CD4-positive, alpha-beta memory T cell (primary cell): ENCODE measurements at places on chromosomes 1 and 21. TPM values are rescaled to one million over a fixed set of nuclear protein-coding genes. Genes with fewer than 3 reads are reported as not detected.

LCE1E gene
- not detected for total RNA-seq

LCE1F gene
- total RNA-seq, result not detected

LRRC71 gene
- total RNA-seq, result not detected

DNA sequence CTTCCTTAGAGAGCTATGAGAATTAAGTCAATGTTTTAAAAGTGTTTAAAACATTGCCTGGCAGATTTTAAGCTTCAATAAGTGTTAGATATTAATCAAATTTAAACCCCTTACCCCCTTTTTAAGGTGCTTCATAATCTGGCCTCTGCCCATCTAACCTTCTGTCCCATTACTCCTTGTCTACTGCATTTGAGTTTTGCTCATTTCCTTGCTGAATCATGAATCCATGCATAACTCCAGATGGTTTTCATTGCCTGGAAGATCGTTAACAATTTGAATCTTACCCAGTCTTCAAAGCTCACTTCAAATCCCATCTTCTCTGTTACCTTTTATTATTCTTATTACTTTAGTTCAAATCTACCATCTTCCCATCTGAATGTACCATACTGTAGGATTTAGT lies 4.6 kb downstream of the HJV start:
- H3K4me1 ChIP-seq, result peaks cover 12% of the 10 kb centered on the region
- no peak for DNase-seq
- no peak overlapping the region for H3K27ac ChIP-seq
- no peaks in the 10 kb centered on the region for H3K36me3 ChIP-seq
- H3K27me3 ChIP-seq, result peaks cover 30% of the 10 kb centered on the region

DNA sequence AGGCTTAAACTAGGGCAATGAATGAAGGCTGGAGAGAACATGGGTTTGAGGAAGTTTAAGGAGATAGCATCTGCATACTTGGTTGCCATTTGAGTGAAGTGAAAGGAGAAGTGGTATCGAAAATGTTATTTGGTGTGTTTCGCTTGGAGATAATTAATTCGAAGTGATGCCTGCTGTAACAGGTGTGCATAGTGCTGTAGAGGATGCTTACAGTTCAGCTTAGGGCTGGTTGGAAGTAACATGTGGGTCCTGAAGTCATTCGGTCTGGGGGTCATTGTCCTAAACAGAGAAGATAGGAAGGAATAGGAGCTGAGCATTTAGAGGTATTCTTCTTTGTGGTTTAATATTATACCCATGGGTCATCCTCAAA lies 301 bp upstream of the NUDT17 start:
- no peak for DNase-seq
- peak overlapping the region; percentile 63 for H3K27ac ChIP-seq
- H3K27me3 ChIP-seq, result no peaks in the 10 kb centered on the region
- peak overlapping the region; percentile 18 for H3K4me3 ChIP-seq

- no peak overlapping the region for H3K4me3 ChIP-seq
- no peak overlapping the region for H3K27ac ChIP-seq
- no peak for DNase-seq
- H3K36me3 ChIP-seq, result no peaks in the 10 kb centered on the region
These were observed 1046.2 kb downstream of the NCAM2 start for GRCh38 chr21:22044431-22044830.

DNA sequence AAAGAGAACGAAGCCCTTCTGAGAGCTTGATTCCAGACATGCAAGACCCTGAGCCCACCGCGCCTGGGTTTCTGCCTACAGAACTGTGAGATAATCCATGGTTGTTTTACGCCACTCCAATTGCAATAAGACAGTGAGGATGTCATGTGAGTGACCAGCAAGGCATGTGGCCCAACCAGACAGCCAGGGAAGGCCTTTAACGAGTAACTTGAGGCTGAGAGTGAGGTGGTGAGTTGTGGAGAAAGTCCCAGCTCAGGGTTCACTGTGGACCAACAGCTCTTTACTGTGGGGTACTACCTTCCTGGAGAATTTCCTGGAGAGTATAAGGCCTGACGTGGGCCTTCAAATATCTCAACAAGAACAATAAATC lies 153.9 kb downstream of the ETS2 start:
- H3K27me3 ChIP-seq, result no peaks in the 10 kb centered on the region
- H3K27ac ChIP-seq, result no peak overlapping the region
- no peaks in the 10 kb centered on the region for H3K4me1 ChIP-seq
- no peak overlapping the region for H3K4me3 ChIP-seq
- H3K36me3 ChIP-seq, result no peaks in the 10 kb centered on the region

DNA sequence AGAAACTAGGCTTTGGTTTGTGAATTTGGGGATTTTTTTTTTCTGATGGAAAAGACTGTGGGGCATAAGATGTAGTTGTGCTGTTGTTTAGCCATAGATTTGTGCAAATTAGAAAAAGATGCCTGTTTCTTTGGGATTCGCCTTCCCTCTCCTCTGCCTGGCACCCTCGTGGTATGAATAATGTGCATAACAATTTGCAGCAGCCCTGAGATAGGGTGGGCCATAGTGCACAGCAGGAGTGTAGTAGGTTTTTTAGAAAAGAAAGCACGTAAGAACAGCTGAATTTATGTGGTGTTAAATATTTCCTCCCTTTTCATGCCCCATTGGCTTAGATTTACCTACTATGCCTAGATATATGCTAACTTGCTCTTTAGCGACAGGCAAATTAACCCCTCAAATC lies 158.9 kb downstream of the PTGER3 start:
- H3K4me3 ChIP-seq, result no peak overlapping the region
- no peaks in the 10 kb centered on the region for H3K27me3 ChIP-seq
- H3K4me1 ChIP-seq, result no peaks in the 10 kb centered on the region
- H3K27ac ChIP-seq, result no peak overlapping the region
- no peaks in the 10 kb centered on the region for H3K36me3 ChIP-seq

- no peak for DNase-seq
- H3K27me3 ChIP-seq, result no peaks in the 10 kb centered on the region
- peaks cover 59% of the 10 kb centered on the region for H3K4me1 ChIP-seq
These were observed 7.2 kb downstream of the RO60 start for GRCh38 chr1:193066606-193067005.

DNA sequence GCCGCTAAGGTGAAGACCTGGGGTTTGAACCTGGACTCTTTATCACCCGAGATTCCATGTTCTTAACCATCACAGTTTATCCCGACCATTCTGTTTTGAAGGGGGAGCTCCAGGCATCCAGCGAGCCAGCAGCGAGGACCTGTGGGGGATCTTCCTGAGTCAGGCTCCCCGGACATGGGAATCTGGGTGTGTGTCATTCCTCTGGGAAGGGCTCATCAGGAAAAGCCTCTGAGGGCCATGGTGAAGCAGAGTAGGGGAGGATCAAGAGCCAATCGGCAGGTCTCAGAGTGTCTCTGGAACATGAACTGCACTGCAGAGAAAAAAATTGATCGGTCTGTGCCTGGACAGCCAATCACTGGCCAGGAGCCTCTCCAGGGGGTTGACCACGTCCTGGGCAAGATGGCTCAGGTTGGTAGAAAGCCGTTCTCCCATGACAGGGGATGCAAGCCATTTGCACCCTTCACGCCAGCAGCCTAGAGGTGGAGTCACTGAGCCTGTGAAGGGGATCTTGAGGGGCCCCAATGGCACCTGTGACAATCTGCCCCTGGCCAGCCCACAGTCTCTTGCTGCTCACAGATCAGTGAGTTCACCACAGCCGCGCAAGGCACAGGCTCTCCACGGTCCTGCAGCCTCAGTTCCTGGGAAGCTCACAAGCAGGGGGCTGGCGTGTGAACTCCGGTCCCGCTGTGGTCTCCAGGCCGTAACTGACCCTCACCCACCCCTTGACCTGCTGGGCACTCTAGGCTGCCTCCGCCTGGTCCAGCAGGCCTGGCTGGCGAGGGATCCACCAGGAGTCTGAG lies 20.4 kb upstream of the ACTRT2 start:
- H3K4me3 ChIP-seq, result no peak overlapping the region
- H3K27ac ChIP-seq, result no peak overlapping the region
- no peaks in the 10 kb centered on the region for H3K4me1 ChIP-seq
- H3K36me3 ChIP-seq, result no peaks in the 10 kb centered on the region
- no peaks in the 10 kb centered on the region for H3K27me3 ChIP-seq
- no peak for DNase-seq

GRCh38 chr1:31058012-31058411 lies 7.5 kb downstream of the PUM1 start:
- no peak overlapping the region for H3K4me3 ChIP-seq
- H3K36me3 ChIP-seq, result peaks cover 15% of the 10 kb centered on the region
- peaks cover 93% of the 10 kb centered on the region for H3K4me1 ChIP-seq

DNA sequence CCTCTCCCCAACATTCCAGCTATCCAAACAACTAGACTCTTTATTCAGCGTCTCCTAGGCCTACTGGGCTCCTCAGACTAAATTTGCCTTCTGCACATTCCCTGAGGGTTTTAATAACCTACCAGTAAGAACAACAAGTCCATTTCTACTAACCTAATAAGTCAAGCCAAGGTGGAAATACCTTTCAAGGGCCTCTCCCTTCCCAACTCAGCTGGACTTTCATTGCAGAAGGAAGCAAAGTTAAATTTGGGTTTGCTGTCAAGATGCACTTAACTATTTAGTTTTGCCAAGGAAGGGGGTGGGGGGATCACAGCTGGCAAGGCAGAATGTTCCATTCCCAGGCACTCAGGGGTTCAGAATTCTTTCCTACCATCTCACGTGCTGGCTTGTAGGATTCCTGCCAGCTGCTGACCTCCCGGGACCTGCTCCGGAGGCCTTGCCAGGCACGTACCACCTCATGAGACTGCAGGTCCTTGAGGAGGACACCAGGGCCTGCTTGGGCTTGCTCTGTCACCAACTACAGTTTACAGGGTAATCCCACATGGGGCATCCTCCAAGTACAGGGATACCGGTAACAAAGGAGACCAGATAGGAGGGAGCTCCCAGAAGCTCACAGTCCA lies 29.8 kb downstream of the SLC30A1 start:
- no peaks in the 10 kb centered on the region for H3K36me3 ChIP-seq
- H3K4me3 ChIP-seq, result no peak overlapping the region
- DNase-seq, result no peak
- H3K4me1 ChIP-seq, result no peaks in the 10 kb centered on the region

GRCh38 chr21:35674895-35675470 lies 385.3 kb downstream of the SETD4 start:
- H3K36me3 ChIP-seq, result no peaks in the 10 kb centered on the region
- no peaks in the 10 kb centered on the region for H3K4me1 ChIP-seq
- H3K4me3 ChIP-seq, result no peak overlapping the region
- DNase-seq, result no peak
- H3K27me3 ChIP-seq, result no peaks in the 10 kb centered on the region

GRCh38 chr1:32042330-32042729 lies 28.7 kb downstream of the KHDRBS1 start:
- no peak overlapping the region for H3K27ac ChIP-seq
- peaks cover 66% of the 10 kb centered on the region for H3K36me3 ChIP-seq
- DNase-seq, result no peak
- H3K4me3 ChIP-seq, result no peak overlapping the region

GRCh38 chr1:192763756-192764155 lies 45.1 kb upstream of the RGS2 start:
- H3K4me3 ChIP-seq, result no peak overlapping the region
- no peaks in the 10 kb centered on the region for H3K36me3 ChIP-seq
- H3K4me1 ChIP-seq, result no peaks in the 10 kb centered on the region
- H3K27ac ChIP-seq, result no peak overlapping the region
- H3K27me3 ChIP-seq, result no peaks in the 10 kb centered on the region

DNA sequence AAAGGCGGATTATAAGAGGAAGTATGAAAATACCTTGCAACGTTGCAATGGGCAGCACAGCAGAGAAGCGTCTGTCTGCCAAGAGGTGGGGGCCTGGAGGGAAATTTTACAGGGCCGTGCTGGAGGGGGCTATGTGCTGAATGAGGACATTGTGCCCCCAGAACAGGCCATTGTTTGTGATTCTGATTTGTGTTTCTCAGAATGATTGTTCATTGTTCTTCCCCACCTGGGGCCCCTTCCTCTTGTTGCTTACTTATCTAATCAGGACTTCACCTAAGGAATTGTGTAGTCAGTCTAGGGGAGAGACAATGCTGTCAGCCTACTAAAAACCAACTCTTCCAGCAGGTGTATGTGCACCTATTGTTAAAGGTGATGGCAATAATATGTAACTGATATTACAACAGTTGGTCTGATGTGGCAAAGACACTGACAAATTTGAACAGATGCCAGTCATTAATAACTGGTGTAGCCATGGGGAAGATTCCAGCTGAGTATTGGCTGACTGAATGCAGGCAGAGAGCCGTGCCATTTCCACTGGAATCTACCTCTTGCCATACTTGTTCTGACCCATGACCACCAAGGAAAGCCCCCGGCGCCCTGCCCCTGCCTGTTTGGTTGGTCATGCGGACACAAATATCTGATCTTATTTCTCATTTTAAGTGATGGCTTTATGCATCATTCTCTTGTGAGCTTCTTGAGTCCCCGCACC lies 45.2 kb upstream of the PSEN2 start:
- DNase-seq, result no peak
- H3K27me3 ChIP-seq, result no peaks in the 10 kb centered on the region

GRCh38 chr1:84347932-84348555 lies 46.5 kb downstream of the SAMD13 start:
- H3K27ac ChIP-seq, result no peak overlapping the region
- no peaks in the 10 kb centered on the region for H3K27me3 ChIP-seq
- no peaks in the 10 kb centered on the region for H3K4me1 ChIP-seq
- DNase-seq, result no peak

DNA sequence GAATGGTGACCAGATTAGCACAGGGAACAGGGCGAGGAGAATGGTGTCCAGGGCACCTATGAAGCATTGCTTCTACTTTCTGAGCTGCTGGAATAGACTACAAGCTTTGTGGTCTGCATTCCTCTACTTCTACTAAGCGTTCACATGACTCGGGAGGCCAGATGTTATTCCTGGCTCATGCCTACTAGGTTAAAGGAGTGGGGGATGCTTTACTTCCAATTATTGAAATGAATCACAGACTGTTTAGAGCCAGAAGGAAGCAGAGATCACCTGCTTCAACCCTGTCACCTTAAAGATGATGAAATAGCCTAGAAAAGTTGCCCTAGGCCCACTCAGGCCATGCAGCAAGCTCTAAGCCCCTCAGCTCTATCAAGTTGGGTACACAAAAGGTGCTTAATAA lies 633.5 kb downstream of the KIF26B start:
- no peaks in the 10 kb centered on the region for H3K36me3 ChIP-seq
- no peak for DNase-seq
- no peaks in the 10 kb centered on the region for H3K4me1 ChIP-seq
- H3K27me3 ChIP-seq, result no peaks in the 10 kb centered on the region
- no peak overlapping the region for H3K4me3 ChIP-seq

DNA sequence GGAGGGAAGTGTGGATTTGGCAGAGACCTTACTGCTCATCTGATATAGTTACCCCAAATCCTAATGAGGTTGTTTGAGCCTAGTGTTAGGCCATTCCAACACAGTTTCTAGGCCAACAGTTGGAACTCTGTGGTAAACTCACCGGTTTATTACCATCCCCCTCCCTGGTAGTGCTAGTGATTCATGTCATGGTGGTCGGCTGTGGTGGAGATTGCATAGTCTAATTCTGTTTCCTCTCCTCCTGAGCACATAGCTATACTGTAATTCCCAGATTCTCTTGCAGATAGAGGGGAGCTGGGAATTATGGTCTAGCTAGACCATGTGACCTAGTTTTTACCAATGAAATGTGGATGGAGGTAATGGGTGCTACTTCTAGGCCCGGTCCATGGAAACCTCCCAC lies 123.7 kb upstream of the KIF26B start:
- peaks cover 6% of the 10 kb centered on the region for H3K4me1 ChIP-seq
- H3K36me3 ChIP-seq, result no peaks in the 10 kb centered on the region
- no peak overlapping the region for H3K27ac ChIP-seq
- no peak overlapping the region for H3K4me3 ChIP-seq
- H3K27me3 ChIP-seq, result no peaks in the 10 kb centered on the region
